Hair follicular keratinocyte (primary cell): ENCODE measurements at places on chromosomes 4 and X. TPM values are rescaled to one million over a fixed set of nuclear protein-coding genes. Genes with fewer than 3 reads are reported as not detected.

BCLAF3 gene
- total RNA-seq, result 1.5 and 2.1 TPM in 2 replicates

GLRA3 gene
- not detected in 2 replicates for total RNA-seq

BMPR1B gene
- 0.65 and 0.70 TPM in 2 replicates for total RNA-seq

FAT4 gene
- total RNA-seq, result 0.65 and 1.2 TPM in 2 replicates

PCDH19 gene
- not detected in 2 replicates for total RNA-seq

SOX3 gene
- total RNA-seq, result not detected in 2 replicates

POF1B gene
- 3.2 and 9.1 TPM in 2 replicates for total RNA-seq

SCFD2 gene
- total RNA-seq, result 10.2 and 10.6 TPM in 2 replicates

EVC2 gene
- total RNA-seq, result 8.0 and 8.5 TPM in 2 replicates

SOWAHB gene
- total RNA-seq, result 0.11 and 0.39 TPM in 2 replicates

ODAPH gene
- not detected in 2 replicates for total RNA-seq

TMEM144 gene
- 2.4 and 3.1 TPM in 2 replicates for total RNA-seq

PNMA5 gene
- not detected in 2 replicates for total RNA-seq

MTM1 gene
- 8.3 and 9.4 TPM in 2 replicates for total RNA-seq

SPANXN4 gene
- total RNA-seq, result not detected in 2 replicates

NKX6-1 gene
- total RNA-seq, result 0.04 TPM in 1 of 2 replicates, not detected in the other

MAGEA11 gene
- total RNA-seq, result not detected in 2 replicates

ANXA3 gene
- 422 and 547 TPM in 2 replicates for total RNA-seq

CCNB3 gene
- 0.11 and 0.23 TPM in 2 replicates for total RNA-seq

P2RY4 gene
- total RNA-seq, result not detected in 2 replicates
